ENCODE measurements at places on chromosomes 2 and 18.

DNA sequence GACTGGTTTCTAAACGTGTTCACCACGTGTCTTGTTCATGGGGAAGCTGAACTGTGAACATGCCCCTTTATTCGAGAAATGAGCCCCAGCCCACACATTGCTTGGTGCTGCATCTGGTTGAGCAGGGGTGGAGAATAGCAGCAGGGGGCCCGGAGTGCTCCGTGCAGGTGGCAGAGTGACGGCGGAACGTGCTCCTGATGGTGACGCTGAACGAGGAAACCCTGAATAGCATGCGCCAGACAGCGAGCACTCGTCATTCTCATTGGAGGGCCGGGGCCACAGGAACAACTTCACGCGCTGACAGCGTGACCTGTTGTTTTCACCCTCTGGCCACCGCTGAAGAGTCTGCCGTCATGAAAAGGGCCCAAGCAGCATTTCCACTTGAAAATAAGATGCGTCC, 125.8 kb upstream of the TPO start:
- DNase-seq, result no peak

- DNase-seq, result no peak
Observed at GRCh38 chr2:210558708-210559107, 2.3 kb downstream of the CPS1 start.

DNA sequence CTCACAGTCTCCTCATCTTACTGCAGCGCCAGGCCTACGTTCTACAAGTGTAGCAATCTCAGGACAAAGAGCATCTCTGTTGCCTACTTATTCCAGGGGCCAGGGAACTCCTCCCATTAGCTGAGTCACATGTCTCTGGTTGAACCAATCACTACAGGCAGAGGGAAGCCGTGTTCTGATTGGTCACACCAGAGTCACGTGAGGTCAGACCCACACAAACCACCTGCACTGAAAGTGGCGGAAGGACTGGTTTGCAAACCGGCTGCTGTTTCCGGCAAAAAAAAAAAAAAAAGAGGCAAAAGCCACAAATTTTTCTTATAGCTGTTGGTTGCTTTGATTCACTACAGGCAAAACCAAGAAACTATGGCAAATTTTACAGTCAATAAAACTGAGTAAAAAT, 21.9 kb upstream of the USP14 start:
- no peak for DNase-seq

GRCh38 chr2:178072383-178073301, at the start of gene PDE11A:
PDE11A (minus strand) TSS chr2:178072777; CDS start chr2:178072437, 340 bp downstream.
- no peak for DNase-seq

GRCh38 chr18:69968039-69968438, 20.4 kb upstream of the CD226 start:
- DNase-seq, result no peak
